Aorta (tissue), 5 donors: ENCODE measurements at places on chromosomes 2 and 18. TPM values are rescaled to one million over a fixed set of nuclear protein-coding genes. Genes with fewer than 3 reads are reported as not detected.

DNA sequence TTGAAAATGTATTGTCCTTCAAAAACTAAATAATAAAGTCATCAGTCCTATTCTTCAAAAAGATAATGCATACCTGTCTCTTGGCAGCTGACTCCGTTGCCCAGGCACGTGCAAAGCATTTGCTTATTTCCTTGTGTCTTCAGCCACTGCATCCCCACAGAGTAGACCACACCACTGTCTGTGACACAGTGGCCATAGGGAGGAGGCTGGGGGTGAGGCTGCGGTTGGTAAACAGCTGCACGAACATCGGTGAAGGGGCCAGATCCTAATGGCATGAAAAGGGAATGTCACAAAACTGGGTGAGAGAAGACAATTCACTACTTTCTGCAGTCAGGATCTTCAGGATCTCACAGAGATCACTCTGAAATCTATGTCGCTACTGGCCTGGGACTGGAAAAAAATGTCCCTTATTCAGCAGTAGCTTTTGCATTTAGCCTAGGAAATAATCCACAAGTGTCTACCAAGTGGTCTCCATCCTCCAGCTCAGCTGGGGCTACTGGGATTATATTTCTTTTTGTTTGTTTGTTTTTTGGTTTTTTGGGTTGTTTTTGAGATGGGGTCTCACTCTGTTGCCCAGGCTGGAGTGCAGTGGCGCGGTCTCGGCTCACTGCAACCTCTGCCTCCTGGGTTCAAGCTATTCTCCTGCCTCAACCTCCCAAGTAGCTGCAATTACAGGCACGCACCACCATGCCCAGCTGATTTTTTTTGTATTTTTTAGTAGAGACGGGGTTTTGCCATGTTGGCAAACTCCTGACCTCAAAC, 10.7 kb downstream of the FN1 start:
- DNase-seq: no peak

GRCh38 chr18:33317640-33318039, 122.9 kb downstream of the CCDC178 start:
- DNase-seq: no peak

DNA sequence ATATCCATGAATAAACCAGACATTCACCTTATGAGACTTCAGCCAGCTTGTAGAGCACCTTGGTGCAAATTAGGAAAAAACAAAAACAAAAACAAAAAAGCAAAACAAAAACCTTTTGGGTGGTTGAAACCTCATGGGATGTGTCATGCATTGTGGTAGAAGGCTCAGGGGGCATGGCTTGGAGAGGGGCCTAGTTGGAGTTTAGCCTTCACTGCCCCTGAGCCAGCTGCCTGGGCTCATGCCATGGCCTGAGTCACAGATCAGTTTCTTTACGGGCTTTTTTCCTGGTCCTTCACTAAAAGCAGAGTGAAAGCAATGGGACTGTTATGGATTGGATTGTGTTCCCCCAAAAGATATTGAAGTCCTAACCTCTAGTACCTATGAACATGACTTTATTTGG, 22.0 kb upstream of the DAPL1 start:
- peak; percentile 89 for DNase-seq

The DSG1 gene
- polyA plus RNA-seq: not detected

DNA sequence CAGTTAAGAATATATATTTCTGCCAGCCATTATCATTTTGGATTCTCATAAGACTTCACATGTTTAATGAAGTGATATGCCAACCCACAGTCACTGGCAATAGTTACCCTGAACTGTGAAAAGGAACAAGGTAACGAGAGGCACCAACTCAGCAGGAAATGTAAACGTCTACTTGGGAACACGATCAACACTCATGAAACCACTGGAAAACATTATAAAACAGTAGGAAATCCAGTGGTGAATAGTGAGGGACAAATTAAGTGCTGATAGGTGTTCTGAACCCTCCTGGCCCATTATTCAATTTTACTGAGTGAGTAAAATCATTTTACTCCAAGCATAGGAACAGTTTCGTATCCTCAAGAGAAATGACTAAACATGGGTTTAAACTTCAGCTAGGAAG, 17.1 kb downstream of the CCDC68 start:
- no peak for DNase-seq

GRCh38 chr18:8623549-8624106, 14.4 kb downstream of the RAB12 start:
- DNase-seq: no peak

The TEKT4 gene
- not detected for polyA plus RNA-seq

- DNase-seq: peak; percentile 27
These were observed 261.4 kb downstream of the DYSF start for GRCh38 chr2:71714601-71715240.

GRCh38 chr2:192025637-192026036, 169.1 kb downstream of the TMEFF2 start:
- DNase-seq: no peak

GRCh38 chr2:5932556-5933469, 240.6 kb downstream of the SOX11 start:
- no peak for DNase-seq
